ENCODE measurements at places on chromosomes 2 and 18.

- no peak for DNase-seq
Observed at GRCh38 chr2:30446602-30447148, 371 bp upstream of the LCLAT1 start.

GRCh38 chr2:1688161-1688560 is 56.2 kb downstream of the PXDN start:
- DNase-seq: no peak

DNA sequence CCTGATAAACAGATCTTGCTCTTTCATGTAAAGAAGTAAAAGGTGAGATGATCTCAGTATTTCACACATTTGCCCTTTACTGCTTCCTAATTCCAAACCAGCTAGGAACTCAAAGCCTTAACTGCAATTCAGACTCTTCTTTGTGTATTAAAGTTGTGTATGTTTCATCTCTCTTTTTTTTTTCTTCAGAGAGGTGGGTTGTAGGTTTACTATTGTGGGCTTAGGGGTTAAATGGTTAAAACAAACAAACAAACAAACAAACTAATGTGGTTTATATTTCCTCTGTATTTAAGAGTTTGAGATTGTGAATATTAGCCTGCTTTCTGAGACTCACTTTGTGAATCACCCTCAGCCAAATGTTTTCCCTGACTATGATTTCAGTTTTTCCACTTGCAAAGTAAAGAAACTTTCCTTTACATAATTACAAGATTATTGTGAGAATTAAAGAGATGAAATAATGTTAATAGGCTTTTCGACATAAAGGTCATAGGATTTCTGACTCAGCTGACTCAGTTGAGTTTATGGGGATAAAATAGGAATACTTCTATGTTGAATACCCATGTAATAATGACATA is 2.8 kb downstream of the GULP1 start:
- DNase-seq: no peak

DNA sequence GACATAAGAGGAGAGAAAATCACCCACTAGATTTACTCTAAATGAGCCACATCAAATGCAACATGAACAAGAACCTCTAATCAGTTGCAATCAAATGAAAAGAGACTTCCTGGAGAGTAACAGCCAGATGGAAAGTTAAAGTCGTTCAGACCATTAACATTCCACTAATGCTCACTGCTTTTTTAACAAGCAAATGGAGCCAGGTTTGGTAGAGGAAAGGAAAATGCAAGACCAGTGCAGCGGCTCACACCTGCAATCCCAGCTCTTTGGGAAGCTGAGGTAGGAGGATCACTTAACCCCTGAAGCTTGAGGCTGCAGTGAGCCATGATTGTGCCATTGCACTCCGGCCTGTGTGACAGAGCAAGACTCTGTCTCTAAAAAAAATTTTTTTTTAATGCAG is 48.5 kb downstream of the CACNB4 start:
- DNase-seq: no peak

- no peak for DNase-seq
Observed at GRCh38 chr2:148300544-148300943, 279.7 kb downstream of the MBD5 start.

GRCh38 chr2:18603854-18604530 is 14.6 kb upstream of the NT5C1B start:
- no peak for DNase-seq

DNA sequence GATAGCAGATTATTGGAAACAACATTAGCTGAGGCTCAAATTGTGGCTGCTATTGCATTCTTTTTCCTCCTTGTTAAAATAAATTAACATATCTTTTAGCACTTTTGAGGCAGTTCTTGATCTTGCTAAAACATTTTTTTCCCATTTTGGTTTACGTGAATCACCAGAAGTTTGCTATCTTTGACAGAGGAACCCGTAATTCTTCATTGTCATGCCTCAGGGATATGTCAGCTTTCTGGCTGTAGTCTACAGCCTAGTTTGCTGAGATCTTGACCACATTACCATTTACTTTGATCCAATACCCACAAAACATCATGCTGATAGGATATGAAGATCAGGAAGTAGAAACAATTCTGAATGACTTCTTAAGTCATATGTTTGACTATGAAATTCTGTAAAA is 25.1 kb upstream of the FANCL start:
- DNase-seq: no peak

GRCh38 chr2:99956232-99957030 is 186.0 kb downstream of the AFF3 start:
- no peak for DNase-seq

- no peak for DNase-seq
Observed at GRCh38 chr2:58604096-58604495, 363.0 kb upstream of the FANCL start.

GRCh38 chr18:58021504-58021903 is 22.5 kb upstream of the NEDD4L start:
- DNase-seq: no peak

GRCh38 chr2:95386031-95386430 is 16.5 kb upstream of the FAHD2A start:
- DNase-seq: no peak

GRCh38 chr2:24571828-24572442 is 80.9 kb downstream of the NCOA1 start:
- DNase-seq: no peak

DNA sequence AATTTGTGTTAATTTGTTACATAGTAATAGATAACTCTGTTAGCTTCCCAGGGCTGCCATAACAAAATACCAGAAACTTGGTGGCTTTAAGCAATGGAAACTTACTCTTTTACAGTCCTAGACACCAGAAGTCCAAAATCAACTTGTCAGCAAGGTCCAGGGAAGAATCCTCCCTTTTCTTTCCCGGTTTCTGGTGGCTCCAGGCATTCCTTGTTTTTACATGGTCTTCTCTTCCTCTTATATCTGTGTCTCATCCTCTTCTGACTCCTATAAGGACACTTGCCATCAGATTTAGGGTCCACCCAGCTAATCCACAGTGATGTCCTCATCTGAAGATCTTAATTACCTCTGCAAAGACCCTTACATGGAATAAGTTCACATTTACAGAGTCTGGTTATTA is 95.6 kb downstream of the DDX1 start:
- no peak for DNase-seq

- no peak for DNase-seq
Observed at GRCh38 chr2:38390947-38391346, 13.9 kb upstream of the ATL2 start.

DNA sequence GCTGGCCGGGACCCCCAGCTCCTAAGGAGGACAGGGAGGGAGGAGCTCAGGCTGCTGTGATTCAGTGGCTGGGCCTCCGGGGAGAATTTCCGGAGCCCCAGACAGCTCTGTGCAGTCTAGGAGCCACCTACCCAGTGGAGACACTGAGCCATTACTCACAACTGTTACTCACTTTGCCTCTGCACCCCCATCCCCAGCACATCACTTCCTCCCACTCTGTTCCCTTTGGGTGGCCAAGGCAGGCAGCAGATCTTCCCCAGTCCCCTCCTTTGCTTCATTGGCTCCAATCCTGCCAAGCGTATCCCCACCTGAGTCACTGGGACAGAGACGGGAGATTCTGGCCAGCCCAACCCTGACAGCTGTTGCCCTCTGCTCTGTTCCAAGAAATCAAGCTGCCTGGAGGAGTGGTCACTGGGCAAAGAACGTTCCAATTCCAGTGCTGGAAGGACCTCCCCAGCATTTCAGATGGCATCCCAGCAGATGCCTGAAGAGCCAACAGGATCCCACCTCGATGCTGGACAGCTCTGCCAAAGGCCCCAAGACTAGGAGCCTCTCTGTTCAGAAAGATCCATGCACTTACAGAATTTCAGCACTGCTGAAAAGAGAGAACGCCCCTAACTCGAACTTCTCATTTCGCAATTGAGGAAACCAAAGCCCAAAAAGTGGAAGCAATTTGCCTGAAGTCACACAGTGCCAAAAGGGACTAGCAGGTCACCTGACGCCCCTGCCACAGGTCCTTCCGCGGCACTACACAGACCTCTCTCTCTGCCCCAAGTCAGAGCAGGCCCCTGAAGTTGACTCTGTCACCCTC is 68.3 kb downstream of the TNS1 start:
- no peak for DNase-seq

DNA sequence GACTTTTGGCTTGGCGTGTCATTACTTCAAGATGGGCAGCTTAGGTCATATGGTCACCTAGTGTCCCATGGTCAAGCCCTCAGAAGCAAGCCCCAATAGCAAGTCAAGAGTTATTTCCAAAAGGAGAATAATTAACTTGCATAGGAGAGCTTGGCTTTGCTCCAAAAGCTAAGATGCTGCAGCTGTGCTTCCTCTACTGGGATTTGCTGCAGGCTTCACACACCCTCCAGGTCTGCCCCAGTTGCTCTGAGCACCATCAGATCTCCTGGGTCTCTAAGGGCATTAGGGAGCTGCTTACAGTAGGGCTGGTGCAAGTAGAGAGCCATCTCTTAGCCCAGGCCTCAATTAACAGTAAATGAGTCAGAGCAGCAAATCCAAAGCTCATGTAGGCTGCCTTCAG is 46.6 kb downstream of the THUMPD2 start:
- no peak for DNase-seq

DNA sequence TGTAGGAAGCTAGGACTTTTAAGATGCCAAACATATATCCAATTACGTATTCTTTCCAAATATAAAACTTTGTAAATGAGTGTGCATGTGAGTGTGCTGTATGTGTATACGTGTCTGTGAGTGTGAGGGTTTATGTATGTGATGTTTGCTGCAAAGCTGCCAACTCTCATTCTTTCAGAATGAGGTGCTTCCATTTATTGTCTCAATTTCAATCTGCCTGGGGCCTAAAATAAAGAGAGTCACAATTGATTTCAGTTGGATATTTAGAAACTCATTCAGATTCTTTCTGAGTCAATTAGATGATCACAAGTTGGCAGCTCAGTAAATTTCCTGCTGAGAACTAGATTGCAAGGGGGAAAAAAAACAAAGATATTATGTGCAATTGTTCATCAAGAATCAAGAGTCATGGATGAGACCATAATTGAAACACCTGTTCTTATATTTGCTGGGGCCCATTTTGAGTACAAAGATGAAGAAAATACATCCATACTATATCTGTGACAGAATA is 621.2 kb upstream of the ACVR2A start:
- DNase-seq: no peak

DNA sequence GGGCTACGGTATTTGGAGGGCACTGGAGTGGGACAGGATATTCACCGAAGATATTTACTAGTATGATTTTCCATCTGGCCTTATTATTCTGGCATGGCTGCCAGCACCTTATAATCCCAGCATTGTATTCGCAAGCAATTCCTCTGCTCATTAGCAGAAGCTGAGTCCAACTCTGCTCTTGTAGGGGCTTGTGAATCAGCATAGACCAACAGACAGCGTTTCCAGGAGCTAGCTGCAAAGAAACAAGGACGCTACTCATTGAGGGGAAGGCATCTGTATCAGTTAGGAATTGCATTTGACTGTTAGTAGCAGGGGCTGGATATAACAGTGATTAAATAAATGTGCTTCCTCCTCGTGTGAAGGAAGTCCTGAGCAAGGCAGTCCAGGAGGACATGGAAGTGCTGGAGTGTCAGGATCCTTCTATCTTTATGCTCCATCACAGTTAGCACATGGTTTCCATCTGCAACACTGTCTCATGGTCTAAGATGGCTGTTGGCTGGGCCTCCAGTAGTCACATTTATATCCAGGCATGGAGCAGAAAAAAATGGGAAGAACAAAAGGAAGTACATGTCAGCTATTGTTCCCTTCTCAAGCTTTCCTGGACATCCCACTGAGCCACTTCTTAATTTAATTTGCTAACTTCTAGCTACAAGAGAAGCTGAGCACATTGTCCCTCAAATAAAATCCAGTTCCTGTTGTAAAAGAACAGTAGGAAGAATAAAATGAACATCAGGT is 214.1 kb downstream of the C1D start:
- DNase-seq: no peak

GRCh38 chr18:11901826-11902438 is 6.2 kb downstream of the MPPE1 start:
- no peak for DNase-seq

DNA sequence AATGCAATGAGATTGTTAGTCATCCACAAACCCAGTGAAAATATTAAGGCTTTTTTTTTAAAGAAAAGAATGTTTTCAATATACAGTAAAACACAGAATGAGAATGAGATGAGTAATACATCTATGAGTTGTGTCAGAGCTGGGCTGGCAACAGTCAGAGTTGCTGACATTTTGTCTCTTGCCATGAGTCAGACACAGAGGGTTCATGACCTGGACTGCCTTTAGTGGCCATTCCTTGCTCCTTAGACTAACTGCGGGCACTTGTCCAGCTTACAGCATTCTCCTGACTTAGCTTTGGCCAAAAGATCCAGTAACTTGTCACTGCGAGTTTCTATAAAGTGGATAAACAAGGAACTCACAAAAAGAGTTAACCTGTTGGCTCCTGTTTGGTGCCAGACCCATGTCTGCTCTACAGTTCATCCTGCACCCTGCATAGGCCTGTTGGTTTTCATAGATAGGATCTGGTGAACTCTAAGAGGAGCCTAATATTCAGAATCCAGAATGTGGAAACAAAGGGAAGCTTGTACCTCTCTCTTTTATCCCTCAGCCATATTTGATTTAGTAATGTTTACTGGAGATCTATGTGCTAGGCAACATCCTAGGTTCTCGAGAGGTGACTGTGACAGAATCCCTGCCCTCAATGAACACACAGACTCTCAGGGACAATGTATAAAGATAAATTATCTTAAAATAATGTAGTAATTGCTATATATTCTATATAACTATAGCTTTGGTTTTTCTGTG is 391.5 kb upstream of the VWC2L start:
- no peak for DNase-seq

DNA sequence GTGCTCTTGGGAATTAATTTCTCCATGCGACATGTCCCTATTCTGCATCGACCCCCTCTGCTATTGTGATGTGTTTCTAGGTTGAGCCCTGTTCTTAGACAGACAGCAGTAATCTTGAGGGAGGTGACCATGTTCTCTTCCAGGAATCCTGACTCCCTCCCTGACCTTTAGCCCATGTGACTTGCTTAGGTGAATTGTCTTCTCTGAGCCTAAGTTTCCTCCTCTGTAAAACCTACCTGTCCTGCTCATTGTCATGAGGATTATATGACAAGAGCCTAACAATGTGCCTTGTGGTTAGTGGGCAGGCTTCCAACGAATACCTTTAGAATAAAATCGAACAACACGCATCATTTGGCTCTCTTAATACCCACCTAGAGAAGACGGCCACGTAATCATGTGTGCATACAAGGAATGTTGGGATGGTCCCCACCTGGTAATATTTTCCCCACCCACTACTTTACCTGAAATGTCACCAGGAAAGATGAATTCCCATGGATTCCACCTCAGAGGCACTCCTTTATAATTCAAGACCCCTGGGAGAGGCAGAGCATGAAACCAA is 59.8 kb downstream of the HAUS1 start:
- DNase-seq: no peak

DNA sequence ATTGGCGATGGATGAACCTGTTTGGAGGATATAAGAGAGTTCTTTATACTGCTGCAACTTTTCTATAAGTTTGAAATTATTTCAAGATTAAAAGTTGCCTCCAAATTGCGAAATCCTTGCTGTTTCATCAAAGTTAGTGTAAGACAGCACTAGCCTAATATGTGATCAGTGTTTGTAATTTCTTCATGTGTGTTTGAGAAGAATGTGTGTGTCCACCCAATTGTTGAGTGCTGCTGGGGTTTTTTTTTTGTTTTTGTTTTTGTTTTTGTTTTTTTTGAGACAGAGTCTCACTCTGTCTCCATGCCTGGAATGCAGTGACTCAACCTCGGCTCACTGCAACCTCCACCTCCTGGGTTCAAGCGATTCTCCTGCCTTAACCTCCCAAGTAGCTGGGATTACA is 33.4 kb downstream of the CDK15 start:
- DNase-seq: no peak

- no peak for DNase-seq
Observed at GRCh38 chr2:53867773-53868172, 8.0 kb upstream of the GPR75 start.

- no peak for DNase-seq
Observed at GRCh38 chr2:45898819-45899218, 247.3 kb downstream of the PRKCE start.
